Activated CD4-positive, alpha-beta T cell treated with anti-CD3 and anti-CD28 coated beads, Interleukin-2, amount 50 U/mL, for 4 hours (primary cell): ENCODE measurements at places on chromosomes 6 and 20.
A peak's percentile ranks its signal among the peaks of the same experiment; 100 is the strongest.

GRCh38 chr6:4894049-4894448, 109.8 kb downstream of the RPP40 start:
- DNase-seq, result no peak

- DNase-seq, result no peak
Measured at GRCh38 chr6:13492357-13492756, 5.0 kb upstream of the GFOD1 start.

- DNase-seq, result no peak
Measured at GRCh38 chr20:25507385-25508082, 77.8 kb downstream of the NINL start.

GRCh38 chr6:84284428-84285049, 57.1 kb upstream of the CEP162 start:
- no peak for DNase-seq

- DNase-seq, result no peak
Measured at GRCh38 chr20:23501926-23502325, 11.0 kb downstream of the CST8 start.

DNA sequence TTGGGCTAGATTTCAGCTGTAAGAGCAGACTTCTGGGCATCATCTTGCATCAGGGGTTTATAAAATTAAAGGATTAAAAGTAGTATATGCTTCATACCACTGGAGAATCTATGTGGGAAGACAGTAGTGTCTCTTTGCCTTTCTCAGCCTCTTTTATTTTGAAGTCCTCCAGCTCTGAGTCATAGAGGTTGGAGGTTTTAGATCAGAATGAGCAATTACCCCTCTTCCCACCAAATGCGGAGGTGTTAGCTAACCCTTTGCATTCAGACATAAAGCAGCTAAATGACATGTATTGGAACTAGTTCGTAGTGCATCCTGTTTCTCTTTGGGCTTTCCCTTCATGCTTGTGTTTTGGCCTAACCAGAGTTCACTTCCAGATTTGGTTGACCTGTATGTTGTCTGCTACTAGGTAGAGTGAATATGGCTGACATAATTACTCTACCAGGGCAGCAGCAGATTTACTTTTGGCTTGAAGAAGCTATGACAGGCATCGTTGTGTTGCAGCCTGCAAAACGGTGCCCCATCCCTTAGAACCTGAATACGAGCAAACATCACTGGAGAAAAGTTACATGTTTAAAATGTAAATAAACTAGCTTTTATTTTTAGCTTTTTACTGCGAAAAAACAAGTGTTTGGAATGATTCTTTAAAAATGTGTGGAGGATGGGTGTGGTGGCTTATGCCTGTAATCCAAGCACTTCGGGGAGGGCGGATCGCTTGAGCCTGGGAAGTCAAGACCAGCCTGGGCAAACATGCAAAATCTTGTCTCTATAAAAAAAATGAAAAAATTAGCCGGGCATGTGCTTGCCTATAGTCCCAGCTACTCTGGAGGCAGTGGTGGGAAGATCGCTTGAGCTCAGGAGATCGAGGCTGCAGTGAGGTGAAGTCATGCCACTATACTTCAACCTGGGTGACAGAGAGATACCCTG, 82.2 kb downstream of the MYO6 start:
- no peak for DNase-seq

GRCh38 chr6:39301606-39302005, 12.6 kb downstream of the KCNK17 start:
- no peak for DNase-seq

DNA sequence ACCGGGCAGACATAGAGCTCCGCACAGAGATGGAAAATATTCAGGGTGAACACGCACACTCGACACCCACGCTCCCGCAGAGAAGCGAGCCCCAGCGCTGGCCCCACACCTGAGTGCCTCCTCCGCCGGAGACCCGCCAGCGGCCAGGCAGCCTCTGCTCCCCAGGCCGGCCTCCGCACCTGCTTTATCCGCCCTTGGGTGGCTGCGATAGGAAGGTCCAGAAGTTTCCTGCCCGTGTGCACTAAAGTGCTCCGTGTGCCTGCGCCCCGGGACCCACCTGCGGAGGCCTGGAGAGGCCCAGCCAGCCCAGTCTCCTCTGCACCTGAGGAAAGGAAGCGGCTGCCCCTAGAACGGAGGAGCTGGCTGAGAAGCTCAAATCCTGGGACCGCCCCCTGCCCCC, 10.8 kb upstream of the FOXC1 start:
- DNase-seq, result no peak

GRCh38 chr6:79079561-79080041, 1.5 kb upstream of the PHIP start:
- DNase-seq, result no peak

GRCh38 chr6:140809694-140810101, 1323.0 kb upstream of the GJE1 start:
- no peak for DNase-seq

DNA sequence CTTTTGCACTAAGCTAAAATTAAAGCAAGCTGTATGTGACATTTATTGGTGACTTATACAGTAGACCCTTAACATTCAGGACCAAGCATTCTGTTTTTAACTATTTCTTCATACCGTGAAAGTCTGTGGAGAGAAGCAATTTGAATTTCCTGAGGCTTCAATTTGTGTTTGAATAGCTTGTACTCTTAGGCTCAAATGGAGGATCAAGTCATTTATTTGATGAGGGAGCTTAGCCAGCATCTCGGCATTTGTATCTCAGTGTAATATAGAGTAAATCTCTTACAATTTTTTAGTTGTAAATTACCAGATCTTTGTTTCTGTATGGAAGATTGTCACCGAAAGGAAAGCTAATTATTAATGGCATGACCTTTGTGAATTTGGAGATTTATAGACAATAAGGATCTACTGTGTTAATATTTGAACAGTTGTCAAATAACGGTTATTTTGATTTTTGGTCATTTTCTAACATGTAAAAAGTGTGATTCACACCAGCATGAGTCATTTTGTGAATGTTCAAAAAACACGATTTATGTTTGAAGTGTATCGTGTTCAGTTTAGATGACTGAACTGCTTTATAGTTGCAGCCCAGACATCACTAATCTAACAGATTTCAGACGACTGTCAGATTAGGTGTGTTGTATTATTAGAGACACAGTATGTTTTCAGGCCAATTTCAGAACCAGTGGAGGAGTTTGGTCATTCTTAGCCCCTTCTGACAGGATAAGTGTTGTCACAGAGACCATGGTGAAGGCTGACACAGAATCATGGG, 332.9 kb downstream of the CDKAL1 start:
- no peak for DNase-seq

GRCh38 chr6:116395647-116396046, 24.9 kb downstream of the DSE start:
- no peak for DNase-seq

- no peak for DNase-seq
Measured at GRCh38 chr6:158654960-158655489, 5.2 kb downstream of the SYTL3 start.

GRCh38 chr20:31712564-31713311, 9.9 kb downstream of the BCL2L1 start:
- DNase-seq, result no peak

DNA sequence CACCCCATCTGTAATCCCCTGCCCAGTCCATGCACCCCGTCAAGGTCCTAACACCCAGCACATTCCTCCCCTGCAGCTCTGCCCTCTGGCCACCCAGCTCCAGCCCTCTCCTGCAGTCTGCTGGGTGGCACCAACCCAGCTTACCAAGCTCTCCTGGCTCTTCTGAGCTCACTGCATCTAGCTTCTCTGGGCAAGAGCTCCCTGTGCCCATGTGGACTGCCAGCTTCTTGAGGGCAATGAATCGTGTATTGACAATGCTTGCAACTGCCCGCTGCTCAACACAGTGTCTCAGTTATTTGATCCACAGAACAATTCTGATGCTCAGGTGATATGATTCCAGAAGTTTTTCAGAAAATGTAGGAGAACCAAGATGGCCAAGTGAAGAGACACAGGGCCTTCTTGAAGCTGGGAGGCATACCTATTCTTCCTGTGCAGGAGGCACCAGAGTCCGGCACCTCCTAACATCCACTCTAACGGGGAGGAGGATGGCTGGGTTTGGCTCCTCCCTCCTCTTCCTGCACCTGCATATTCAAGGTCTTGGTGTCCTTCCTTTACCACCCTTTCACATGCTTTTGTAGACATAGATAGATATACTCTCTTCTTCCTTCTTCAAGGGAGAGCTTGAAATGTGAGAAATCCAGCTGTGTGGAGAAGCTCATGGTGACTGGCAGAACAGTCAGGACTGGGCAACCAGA, 85.6 kb downstream of the TRERF1 start:
- DNase-seq, result no peak

DNA sequence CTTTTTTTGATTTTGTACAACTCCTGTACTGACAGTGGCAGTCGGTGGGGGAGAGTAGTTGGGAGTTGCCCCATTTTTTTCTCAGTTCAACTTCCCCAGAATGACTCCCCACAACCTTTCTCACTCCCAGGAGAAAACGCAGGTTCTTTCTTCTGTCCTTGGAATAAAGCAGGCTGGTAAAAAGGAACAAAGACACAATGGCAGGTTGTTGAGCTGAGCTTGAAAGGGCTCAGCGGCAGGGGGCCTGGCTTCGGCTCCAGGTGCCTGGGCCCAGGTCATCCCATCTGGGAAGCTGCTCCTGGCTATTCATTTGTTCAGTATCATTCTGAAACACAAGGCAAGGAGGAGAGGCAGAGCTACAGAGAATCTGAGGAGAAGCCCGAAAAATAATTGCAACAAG, 46.2 kb downstream of the PROKR2 start:
- DNase-seq, result no peak

DNA sequence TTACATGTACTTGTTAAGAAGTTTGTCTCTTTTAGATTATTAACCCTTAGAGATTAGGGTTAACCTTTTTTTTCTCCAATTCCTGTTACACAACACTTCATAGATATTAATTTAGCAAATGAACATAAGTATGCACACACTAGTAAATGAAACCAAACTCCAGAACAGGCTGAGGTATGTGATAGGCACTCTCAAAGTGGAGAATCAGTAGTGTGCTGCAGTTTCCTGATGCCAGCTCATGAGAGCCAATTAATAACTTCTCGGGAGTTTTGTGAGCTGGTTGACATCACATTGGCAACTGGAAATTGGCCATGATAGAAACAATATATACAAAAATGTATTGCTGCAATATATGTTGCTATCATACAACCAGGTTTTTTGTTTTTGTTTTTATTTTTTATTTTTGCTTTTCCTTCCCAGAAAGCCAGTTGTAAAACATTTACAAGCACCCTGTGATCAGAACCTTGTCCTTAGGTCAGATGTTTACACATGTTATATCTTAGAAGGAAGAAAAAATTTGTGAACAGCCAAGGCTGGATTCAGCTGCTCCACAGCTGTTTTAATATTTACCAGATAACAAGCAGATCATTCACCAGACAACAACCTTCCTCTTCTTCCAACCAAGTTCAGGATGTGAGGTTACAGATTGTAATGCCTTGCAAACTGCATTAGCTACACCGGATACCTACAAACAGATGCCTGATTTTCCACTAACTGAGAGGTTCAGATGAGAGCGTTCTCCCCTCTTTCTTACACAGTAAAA, 42.4 kb upstream of the ECHDC1 start:
- no peak for DNase-seq

- no peak for DNase-seq
Measured at GRCh38 chr20:56589633-56590032, 39.5 kb upstream of the TFAP2C start.

- peak; percentile 39 for DNase-seq
Measured at GRCh38 chr6:34391786-34392496, 528 bp downstream of the NUDT3 start.

DNA sequence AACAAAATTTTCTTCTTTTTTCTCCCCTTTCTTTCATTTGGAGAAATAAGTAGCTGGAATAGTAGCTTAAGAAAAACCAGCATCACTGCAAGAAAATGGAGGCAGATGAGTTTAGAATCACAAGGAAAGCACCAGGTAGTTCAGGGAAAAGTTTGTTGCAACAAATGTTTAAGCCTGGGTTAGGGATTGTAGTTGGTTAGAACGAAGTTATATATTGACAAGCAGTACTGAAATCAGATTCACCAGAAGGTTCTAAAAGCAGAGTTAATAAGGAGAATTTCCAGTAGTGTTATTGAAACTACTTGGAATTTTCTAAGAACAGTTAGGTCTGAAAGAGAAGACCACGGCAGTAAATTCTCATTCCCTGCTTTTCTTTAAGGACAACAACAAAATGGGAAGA, 70.2 kb downstream of the BMP2 start:
- no peak for DNase-seq

- peak; percentile 17 for DNase-seq
Measured at GRCh38 chr6:27188061-27188884, 59.2 kb upstream of the PRSS16 start.

DNA sequence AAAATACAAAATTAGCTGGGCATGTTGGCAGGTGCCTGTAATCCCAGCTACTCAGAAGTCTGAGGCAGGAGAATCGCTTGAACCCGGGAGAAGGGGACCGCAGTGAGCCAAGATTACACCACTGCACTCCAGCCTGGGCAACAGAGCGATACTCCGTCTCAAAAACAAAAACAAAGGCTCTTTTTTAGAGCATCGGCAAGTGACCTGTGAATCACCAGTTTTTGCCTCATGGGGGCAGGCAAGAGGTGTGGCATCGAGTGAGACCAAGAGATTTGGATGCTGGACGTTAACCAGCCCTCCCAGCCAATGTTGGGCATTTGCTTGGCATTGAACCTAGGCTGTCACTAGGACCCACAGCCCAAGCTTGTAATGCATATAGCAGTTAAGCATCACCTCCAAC, 14.6 kb upstream of the CDK5RAP1 start:
- no peak for DNase-seq

- no peak for DNase-seq
Measured at GRCh38 chr6:157137501-157137900, 185.8 kb downstream of the TMEM242 start.

GRCh38 chr6:47251396-47251795, 58.3 kb downstream of the TNFRSF21 start:
- no peak for DNase-seq

DNA sequence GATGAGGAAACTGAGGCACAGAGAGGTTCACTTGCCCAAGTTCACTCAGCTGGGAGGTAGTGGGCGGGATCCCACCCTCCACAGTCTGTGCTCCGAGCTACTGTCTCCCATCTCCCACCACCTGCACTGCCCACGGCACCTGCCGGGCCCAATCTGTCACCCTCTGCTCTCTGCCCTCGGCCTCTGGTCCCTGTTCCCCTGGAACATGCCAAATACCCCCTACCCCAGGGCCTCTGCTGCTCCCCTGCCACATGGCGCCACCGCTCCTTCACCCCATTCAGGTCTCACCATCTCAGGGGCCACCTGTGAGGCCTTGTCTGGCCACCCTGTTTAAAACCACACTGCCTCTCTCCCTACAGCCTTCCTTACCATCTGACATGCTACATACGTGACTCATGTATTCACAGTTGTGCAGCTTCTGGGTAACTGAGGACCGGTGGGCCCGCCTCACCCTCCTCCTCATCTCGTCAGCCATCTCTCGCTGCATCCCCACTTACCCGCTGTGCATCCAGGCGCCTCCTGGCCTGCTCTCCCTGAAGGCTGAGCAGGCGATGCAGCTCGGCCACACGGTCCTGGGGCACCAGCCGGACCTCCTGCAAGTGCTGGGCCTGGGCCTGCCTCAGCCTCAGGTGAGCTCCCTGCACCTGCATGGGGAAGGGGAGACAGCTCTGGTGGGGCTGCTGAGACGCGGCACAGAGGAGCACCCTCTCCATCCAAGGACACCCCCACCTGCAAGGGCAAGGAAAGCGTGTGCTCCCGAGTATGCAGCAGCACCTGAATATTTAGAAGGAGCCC, 50.6 kb downstream of the GINS1 start:
- DNase-seq, result no peak
